Aorta (tissue), 5 donors: ENCODE measurements at places on chromosomes 3 and 15. TPM values are rescaled to one million over a fixed set of nuclear protein-coding genes. Genes with fewer than 3 reads are reported as not detected.

The PP2D1 gene
- not detected for polyA plus RNA-seq

The COL7A1 gene
- 3.9 TPM for polyA plus RNA-seq

GRCh38 chr3:124084022-124084881 is 92.3 kb upstream of the ROPN1 start:
- peak overlapping the region; percentile 34 for H3K27ac ChIP-seq
- H3K4me1 ChIP-seq: peaks cover 6% of the 10 kb centered on the region
- H3K27me3 ChIP-seq: no peaks in the 10 kb centered on the region
- no peak for DNase-seq
- no peaks in the 10 kb centered on the region for H3K36me3 ChIP-seq
- no peak overlapping the region for H3K4me3 ChIP-seq

- H3K27ac ChIP-seq: no peak overlapping the region
- no peaks in the 10 kb centered on the region for H3K4me1 ChIP-seq
- no peaks in the 10 kb centered on the region for H3K36me3 ChIP-seq
- no peak for DNase-seq
Observed at GRCh38 chr3:58679446-58679845, 12.9 kb upstream of the FAM3D start.

DNA sequence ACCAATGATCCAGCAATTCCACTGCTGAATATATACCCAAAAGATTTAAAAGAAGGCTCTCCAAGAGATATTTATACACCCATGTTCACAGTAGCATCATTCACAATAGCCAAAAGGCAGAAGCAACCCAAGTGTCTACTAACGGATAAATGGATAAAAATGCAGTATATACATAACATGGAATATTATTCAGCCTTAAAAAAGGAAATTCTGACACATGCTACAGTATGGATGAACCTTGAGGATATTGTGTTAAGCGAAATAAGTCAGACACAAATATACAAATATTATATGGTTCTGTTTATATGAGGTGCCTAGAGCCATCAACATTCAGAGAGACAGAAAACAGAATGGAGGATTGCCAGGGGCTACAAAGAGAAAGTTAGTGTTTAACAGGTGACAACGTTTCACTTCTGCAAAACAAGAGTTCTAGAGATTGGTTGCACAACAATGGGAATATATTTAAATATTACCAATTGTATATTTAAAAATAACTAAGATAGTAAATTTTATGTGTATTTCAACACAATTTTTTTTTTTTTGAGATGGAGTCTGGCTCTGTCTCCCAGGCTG is 69.4 kb downstream of the STAG1 start:
- no peak overlapping the region for H3K27ac ChIP-seq
- no peak overlapping the region for H3K4me3 ChIP-seq
- H3K27me3 ChIP-seq: no peaks in the 10 kb centered on the region
- H3K4me1 ChIP-seq: no peaks in the 10 kb centered on the region

GRCh38 chr3:188899881-188900280 is 271.9 kb upstream of the TPRG1 start:
- no peaks in the 10 kb centered on the region for H3K36me3 ChIP-seq
- no peaks in the 10 kb centered on the region for H3K4me1 ChIP-seq
- no peak overlapping the region for H3K27ac ChIP-seq
- H3K27me3 ChIP-seq: no peaks in the 10 kb centered on the region
- H3K4me3 ChIP-seq: no peak overlapping the region
